ENCODE measurements at places on chromosomes 1 and 21.

DNA sequence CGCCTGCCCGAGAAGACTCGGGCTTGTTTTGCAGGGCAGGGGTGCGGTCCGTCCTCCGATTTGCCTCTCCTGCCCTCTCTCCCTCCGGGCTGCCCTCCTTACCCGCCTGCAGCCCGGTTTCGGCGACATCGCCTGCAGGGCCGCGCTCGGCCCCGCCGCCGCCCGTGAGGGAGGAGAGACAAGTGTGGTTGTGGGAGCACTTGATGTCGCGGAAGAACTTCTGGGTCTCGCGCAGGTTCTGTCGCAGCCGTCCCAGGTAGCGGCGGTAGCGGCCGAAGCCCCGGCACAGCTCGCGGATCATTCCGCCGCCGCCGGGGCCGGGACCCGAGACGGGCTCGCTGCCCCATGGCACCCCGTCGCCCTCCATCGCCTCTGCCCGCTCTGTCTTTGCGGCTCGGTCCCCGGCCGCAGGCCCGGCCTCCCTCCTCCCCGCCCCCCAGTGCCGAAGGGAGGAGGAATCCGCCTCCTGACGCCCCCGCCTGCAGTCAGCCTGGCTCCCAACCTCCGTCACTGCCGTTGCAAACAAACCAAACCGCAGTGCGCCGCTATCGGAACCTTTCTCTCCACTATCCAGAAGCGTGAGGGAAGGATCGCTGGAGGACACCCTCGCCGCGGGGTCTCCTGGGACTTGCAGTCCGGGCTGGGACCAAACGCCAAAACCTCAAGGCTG, at the start of gene DSTYK:
DSTYK (minus strand) TSS at position 534 of the 670 bp plus-strand sequence; CDS start at position 367, 167 bp downstream.
- peak; percentile 83 for DNase-seq

- DNase-seq: peak; percentile 66
These were observed 3.6 kb upstream of the KIAA2013 start for GRCh38 chr1:11929849-11930248.

DNA sequence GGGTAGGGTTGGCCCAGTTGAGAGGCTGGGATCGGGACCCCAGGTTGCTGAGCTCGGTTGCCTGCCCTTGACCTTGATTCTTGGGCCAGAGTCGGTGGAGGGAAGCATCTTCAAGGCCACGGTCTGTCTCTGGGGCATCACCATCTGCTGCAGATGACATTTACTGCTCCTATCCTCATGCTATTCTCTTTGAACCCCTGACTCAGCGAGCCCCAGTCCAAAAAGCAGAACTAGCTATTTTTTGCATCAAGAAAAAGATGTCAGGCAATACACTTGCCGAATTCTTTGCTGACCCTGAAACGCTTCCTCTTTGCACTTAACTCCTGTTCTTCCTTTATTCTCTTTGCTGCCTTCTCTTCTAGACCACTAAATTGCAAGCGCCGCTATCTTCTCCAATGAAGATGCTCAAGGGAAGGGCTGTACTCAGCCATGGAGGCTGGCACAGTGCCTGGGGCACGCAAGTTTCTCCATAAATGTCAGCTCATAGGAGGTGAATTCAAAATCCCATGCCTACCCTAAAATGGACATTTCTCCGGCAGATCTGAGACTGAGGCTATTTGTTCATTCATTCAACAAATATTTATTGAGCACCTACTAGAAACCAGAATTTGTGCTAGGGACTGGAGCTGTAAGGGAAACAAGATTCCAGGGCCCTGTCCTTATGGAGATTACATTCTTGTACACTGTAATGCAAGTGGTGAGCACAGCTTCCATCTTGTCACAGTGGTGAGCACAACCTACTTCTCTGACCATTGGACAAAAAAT, 20.5 kb upstream of the CAPZB start:
- DNase-seq: no peak

DNA sequence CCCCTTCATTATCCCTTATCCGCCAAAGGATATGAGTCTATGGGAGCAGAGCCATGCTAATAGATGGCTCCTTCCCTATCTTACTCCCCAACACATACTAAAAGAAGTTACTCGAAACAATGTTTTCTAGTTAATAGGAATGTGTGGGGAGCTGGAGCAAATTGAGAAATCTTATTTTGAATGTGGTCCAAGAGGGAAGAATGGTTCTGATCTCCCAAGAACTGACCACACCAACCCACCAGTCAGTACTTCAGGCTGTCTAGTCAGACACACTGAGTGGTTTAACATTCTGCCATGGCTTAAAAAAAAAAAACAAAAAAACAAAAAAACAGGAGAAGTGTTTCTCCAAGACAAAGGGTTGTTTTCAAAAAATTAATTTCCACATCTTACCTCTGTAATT, 31.5 kb upstream of the DNASE2B start:
- DNase-seq: no peak

- DNase-seq: no peak
These were observed 31.2 kb downstream of the CDCP2 start for GRCh38 chr1:54121482-54122134.

DNA sequence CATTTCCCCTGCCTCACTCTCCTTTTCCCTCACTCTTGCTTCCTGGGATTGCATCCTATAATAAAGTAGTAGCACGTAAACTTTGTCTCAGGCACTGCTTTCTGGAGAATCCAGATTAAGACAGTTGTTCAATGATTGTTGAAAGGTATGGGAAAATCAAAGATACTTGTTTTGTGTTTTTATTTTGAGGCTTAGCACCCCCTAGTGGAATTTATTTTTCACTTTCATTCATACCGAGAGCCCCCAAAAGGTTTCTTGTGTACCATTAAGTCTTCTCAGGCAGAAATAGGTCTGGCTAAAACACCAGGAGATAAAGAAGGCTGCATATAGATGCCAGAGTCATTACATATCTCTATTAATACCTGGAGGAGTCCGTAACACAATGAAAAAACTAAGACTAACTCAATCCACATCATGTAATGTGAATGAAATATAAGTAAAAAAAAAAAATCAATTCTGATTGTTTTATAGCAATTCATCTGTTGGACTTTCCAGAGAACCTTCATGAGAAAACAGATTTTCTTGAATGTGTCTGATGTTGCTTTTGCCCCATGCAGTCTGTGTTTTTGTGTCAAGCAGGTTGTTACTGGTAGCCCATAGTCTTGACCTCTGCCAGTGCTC, 103.5 kb downstream of the RPE65 start:
- no peak for DNase-seq

GRCh38 chr21:38139380-38140168, 117.2 kb upstream of the KCNJ15 start:
- peak; percentile 11 for DNase-seq

DNA sequence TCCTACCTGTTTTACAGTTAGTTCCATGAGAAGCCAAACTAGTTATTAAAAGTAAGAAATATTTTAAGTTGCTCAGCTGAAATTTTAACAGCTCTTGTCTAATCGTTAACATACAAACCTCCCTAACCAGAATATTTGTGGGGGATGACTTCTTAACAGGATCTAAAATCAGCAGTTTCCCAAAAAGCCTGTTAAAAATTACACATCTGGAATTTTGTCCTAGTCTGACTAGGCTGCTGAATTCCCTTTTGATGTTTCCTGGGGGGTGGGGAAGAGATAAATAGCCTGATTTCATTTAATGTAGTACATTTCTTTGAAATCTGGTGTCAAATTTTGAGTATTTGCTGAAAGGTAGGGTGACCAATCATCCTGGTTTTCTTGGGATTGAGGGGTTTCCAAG, 78.8 kb upstream of the ARHGAP29 start:
- DNase-seq: no peak
